Mammary epithelial cell (primary cell): ENCODE measurements at places on chromosomes 5 and 9. TPM values are rescaled to one million over a fixed set of nuclear protein-coding genes. Genes with fewer than 3 reads are reported as not detected.
A peak's percentile ranks its signal among the peaks of the same experiment; 100 is the strongest.

DNA sequence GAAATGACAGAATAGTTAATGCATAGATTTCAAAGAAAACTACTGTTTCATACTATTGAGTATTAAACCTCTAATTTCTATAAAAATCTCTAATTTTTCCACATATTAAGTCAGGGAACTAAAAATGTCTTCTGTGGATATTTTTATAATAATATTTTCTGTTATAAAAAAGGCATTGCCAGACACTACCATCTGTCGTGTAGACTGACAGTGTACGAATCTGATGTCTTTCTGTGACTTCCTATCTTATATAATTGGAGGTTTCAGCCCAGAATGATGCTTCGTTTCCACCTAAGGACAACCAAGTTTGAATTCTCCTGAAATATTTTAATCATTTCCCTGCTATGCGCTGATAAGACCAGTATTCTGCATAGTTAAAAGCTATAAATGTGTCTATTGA, 456.6 kb upstream of the ARRDC3 start:
- no peak for DNase-seq

EGFLAM gene
- 0.10 TPM for polyA plus RNA-seq

- no peak for DNase-seq
Observed at GRCh38 chr9:88339317-88339716, 48.9 kb upstream of the SPIN1 start.

DNA sequence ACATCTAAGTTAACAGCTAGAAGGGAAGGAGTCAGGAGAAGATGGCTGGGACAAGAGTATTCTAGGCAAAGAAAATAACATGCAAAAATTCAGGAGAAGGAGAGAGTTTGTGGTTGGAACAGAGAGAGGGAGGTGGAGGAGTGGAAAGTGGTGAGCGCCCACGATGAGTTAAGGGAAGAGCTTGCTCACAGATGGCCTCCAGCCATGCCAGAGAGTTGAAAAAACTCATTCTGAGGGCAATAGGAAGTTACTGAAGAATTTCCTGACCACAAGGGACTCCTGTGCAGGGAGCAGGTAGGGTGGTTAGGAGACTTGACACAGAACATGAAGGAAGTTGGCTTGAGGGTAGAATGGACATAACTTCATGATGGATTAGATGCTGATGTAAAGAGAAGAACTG, 159.7 kb downstream of the DOCK2 start:
- peak; percentile 53 for DNase-seq

DNA sequence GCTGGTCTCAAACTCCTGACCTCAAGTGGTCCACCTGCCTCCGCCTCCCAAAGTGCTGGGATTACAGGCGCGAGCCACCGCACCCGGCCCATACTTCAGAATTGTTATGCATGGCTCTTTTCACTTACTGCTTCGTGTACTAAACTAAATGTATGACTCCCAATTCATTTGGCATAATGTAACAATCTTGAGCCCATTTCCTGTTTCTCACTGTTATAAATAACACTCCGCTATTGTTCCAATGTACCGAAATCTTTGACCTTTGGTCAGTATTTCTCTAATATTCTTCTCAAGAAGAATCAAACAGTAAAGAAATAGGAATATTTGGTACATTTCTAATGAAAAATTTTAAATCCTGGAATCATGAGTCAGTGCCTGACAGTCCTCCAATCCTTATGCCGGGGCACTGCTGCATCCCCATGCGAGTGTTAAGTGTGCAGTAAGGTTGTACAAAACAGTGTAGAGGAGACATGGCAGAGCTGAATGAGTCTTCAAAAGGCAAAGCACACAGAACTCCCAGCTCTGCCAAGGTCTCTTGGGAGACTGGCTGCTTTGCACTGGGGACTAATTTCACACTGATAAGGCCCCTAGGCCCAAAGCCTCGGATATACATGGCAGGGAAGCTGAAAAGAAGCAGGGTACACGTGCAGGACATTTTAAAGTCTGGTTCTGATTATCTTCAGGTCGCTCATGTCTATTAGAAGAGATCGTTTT, 58.4 kb downstream of the HABP4 start:
- no peak for DNase-seq

SIMC1 gene
- 13.3 TPM for polyA plus RNA-seq

- no peak for DNase-seq
Observed at GRCh38 chr5:5116956-5117355, 23.2 kb upstream of the ADAMTS16 start.

GRCh38 chr5:40238066-40238745, 441.5 kb upstream of the PTGER4 start:
- no peak for DNase-seq

GRCh38 chr9:113482991-113483675, 19.6 kb downstream of the RGS3 start:
- DNase-seq: no peak

- no peak for DNase-seq
Observed at GRCh38 chr5:123582550-123583285, 70.7 kb downstream of the CSNK1G3 start.

DNA sequence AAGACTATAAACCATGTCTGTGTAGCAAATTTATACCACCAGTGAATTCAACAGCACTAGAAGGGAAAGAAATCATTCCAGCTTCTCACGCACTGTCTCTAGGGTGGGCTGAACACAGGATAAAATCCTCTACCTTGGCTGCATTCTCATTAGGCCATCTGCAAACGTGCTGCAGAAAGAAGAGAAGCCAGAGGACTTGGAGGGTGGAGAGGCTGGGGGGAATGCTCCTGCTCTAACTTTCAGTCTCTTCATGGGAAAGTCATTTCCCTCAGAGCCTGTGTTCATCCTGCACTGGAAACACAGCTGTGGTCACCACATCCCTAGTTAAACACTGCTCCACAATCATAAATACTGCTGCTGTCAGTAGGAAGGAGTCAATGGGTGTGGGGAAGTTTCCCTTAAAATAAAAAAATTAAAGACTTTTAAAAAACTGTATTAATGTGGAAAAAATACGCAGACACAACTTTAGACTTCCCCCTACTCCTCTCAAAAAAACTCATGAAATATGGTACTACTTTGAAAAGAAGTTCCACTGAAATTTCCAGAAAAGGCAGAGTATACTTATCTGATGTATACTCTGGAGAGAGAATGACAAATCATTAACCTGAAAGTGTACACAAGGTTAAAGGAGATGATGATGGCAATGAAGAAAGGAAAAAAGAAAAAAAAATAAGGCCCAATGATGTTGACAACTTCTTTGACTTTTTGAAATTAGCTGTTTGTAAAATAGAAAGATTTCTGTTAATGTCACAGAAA, 46.8 kb downstream of the LHFPL2 start:
- no peak for DNase-seq

GRCh38 chr5:61089351-61089750, 72.9 kb downstream of the SMIM15 start:
- DNase-seq: no peak

TLX3 gene
- not detected for polyA plus RNA-seq

GRCh38 chr9:4371108-4371507, 71.2 kb upstream of the GLIS3 start:
- peak; percentile 73 for DNase-seq

DNA sequence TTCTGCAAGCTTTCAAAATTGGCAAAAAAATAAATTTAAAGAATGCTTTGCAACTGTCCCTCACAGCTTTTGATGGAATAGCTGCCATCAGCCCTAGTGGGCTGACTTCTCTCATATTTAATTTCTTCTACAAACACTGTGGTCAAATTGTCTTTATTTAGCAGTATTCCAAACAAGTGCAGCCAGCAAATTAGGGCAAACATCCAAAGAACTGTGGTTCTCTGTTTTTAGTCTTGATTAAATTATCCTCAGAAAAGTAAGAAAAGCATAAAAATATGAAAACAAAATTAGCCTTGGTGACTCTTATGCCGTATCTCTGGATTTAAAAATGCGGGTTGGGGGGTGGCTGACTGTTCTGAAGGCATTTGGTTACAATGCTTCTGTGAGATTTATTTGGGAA, 95.8 kb upstream of the RETREG1 start:
- DNase-seq: no peak

GRCh38 chr5:66617226-66617861, 21.2 kb downstream of the MAST4 start:
- no peak for DNase-seq

DNA sequence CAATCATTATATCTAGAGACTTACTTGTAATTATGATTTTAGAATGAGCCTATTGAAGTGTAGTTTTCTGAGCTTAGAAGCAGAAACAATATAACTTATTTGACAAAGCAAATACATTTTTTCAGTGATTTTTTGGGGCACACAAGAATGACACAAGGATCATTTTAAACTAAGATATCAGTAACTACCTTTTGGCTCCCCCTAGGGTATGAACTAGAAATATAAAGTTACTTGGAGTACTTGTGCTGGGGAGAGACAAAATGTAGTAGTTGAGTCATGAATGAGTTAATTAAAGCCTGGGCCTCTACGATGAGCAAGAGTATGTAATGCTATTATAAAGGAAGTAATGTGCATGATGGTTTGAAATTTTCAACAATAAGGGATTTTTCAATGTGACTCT, 1244.1 kb upstream of the ACO1 start:
- peak; percentile 68 for DNase-seq

DNA sequence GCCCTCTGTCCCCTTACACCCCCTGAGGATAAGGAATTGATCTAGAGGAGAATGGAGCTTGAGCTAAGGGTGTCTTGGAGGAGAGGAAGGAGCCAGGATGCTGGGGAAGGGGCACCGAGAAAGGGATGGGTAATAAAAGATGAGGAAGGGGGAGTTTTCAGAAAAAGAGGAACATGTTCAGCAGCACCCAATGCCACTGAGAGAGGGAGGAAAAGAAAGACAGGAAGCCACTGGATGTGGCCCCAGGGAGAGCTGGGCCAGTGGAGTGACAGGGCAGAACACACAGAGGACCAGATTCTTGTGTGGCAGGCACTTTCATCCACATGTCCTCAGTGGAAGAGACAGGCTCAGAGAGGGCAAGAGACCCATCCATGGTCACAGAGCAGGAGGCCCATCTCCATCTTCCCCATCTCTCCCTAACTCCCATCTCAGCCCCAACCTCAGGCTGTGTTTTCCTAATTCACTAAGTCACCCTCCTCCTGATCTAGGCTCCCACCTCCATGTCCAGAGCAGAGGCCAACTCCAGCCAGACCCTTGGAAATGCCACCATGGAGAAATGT, 7.2 kb downstream of the PFN3 start:
- no peak for DNase-seq

GRCh38 chr5:135242021-135242865, 156.8 kb downstream of the MACROH2A1 start:
- peak; percentile 54 for DNase-seq

BOD1 gene
- polyA plus RNA-seq: 41.4 TPM

GRCh38 chr5:139017624-139018023, 142.5 kb upstream of the LRRTM2 start:
- no peak for DNase-seq

RNF44 gene
- polyA plus RNA-seq: 7.9 TPM

DNA sequence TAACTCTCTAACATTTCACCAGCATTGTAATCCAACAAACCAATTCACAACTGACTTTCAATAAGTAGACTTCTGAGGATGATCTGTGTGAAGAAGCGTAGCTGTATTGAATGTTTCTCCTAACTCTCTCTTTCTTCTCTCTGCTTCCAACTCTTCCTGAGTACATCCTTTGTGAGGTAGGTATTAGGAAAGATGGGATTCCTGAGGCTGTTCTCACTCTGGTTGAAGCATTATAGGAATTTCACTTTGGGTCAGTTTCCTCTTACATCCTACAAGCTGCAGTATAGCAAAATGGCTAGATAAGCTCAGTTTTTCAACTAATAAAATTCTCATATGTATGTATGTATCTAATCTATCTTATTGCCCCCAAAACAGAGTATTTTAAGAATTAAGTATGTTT, 702.8 kb downstream of the CETN3 start:
- no peak for DNase-seq

- peak; percentile 88 for DNase-seq
Observed at GRCh38 chr9:114505187-114506081, at the start of gene WHRN. Gene WHRN (minus strand): TSS chr9:114505473. CDS start chr9:114504801, 672 bp downstream.

GRCh38 chr5:103452089-103452488, 110.5 kb downstream of the NUDT12 start:
- DNase-seq: no peak

OTP gene
- polyA plus RNA-seq: not detected
